Central memory CD4-positive, alpha-beta T cell (primary cell): ENCODE measurements at places on chromosomes 4 and X.

DNA sequence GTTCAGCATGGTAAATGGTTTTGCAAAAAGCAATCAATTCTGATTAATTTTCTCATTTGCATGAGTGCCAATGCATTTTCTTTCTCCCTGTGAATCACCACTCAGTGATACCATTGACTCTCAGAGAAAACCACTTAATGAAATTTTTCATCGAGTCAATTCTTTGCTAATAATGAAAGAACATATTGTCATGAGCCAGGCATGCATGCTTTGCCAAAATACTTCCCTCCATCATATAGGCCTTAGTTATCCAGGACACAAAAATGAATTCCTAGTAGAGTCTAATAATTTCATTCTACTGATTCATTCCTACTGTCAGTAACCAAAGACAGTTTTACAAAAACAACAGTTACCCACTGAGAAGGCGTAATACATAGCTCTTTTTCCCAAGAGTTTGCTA lies 680.0 kb downstream of the TRIML1 start:
- no peak for DNase-seq

GRCh38 chrX:134692990-134693389 lies 34.7 kb upstream of the PLAC1 start:
- DNase-seq = no peak

DNA sequence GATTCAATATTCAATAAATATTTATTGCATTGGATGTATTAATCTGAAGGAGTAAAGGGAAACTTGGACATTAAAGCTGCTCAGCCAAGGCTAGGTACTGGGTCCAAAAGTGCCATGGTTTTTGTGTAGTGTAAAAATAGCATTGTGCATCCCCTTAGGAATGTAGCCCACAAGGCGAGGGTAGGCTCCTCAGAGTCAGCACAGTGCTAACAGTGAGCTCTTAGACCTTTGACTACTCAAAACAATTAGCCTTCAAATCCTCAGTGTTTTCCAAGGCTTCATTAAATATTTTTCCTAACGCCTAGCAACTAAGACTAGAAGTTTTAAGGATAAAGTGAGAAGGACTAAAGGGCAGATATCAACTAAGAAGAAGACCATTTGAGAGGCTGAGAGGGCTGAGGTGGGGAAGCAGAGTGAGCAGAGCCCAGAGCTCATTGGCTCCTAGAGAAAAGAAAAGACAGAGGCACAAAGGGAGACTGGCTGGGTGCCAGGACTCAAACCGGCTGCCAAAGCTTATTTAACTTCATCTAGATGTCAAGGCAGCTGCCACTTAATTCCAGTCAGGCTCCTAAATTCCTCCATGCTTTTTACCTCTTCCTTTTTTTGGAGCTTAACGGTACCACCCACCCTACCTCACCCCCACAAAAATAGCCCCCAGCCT lies 17.0 kb downstream of the PRKG2 start:
- no peak for DNase-seq

- DNase-seq = no peak
Measured at GRCh38 chrX:20434986-20435385, 168.3 kb upstream of the RPS6KA3 start.

DNA sequence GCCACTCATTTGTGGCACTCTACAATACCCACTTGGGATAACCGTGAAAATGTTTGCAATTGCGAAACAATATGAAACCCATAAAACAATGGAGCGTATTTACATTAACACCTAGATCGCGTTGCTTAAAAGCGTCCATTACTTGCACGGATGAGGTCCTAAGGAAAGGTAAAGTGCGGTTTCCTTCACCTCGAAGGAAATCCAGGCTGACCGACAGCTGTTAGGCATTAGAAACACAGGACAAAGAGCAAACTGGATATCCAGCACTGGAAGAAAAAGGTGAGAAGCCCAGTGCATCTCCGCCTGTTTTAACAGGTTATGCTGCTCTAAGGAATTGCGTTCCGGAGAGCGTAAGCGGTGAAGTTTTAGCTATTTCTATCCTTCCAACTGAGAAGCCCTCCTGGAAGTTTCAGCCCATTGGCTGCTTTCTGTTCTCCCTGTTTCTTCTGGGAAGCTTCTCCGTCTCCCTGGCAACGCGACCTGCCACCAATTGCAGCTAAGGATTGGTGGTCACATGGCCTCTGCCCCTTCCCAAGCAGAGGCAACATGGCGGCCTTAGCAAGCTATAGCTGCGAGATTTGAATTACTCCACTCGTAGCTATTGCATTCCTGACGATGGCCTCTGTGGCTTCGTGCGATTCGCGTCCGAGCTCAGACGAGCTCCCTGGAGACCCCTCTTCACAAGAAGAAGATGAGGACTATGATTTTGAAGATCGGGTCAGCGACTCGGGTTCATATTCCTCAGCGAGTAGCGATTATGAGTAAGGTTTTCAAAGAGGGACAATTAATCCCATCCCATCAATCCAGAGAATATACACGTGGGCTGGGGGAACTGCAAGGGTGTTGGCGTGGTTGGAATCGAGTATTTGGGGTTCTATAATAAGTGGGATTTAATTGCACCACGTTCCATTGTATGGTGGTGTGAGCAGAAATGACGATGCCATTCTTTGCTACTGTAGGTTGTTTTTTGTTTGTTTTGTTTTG lies at the start of gene INTU:
Gene INTU (plus strand): TSS at position 538 of the 984 bp plus-strand sequence. CDS start 78 bp downstream, at position 616.
- no peak for DNase-seq

DNA sequence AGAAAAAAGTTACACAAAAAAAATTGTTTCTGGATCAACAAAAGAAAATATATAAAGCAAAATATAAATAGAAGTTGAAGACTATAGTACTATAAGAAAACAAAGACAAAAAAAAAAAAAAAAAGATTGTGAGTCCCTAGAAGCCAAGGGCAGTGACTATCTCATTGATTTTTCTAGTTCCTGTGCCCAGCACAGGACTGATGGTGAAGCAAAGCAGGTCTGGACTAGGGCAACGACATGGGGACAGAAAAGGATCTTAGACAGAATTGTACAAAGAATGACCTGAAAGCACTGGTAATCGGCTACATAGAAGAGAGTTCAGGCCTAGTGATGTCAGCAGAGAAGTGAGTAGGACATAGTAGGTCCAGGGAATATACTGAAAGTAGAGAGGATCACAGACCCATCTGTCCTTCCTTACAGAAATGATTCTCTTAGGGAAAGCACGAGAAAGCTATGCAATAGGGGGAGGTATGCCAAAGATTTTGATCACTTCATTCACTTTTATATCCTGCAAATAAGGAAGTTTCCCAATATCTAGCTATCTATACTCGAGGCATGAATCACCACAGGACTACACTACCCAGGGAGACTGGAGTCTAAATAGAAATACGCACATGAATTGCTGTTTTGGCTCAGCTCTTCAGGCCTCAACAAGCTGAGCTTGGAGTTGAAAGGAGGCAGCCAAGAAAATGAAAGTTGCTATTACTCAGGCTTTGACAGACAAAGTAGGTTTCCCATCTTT lies 230.9 kb upstream of the GPC4 start:
- DNase-seq = no peak

GRCh38 chr4:2449511-2450392 lies 19.2 kb upstream of the RNF4 start:
- DNase-seq = no peak

- DNase-seq = no peak
Measured at GRCh38 chr4:41267997-41268396, 11.3 kb downstream of the UCHL1 start.

GRCh38 chr4:102734116-102734515 lies 26.7 kb downstream of the MANBA start:
- no peak for DNase-seq

- no peak for DNase-seq
Measured at GRCh38 chrX:17747692-17748091, 10.4 kb downstream of the SCML1 start.

GRCh38 chr4:52057196-52057595 lies 6.1 kb downstream of the SPATA18 start:
- no peak for DNase-seq

GRCh38 chrX:71178908-71179307 lies 34.3 kb downstream of the NLGN3 start:
- DNase-seq = peak; percentile 34

- DNase-seq = no peak
Measured at GRCh38 chrX:9538544-9539045, 73.7 kb downstream of the TBL1X start.

DNA sequence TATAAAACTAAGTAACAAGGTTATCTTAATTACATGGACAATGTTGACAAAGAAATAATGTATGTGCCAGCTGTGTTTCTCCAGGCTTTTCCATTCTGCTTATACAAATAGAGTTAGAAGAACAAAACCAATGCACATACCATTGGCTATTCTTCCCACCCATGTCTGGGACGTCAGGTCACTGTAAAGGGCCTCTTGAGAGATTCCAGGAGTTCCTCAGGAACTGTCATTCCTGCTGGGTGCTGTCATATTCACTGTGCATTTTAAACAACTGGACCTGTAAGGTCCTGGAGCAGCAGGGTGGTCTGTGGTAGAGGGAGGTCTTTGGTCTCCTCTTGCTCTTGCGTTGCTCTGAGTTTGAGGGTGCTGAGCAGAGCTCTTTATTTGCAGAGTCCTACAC lies 74.6 kb upstream of the AP1S2 start:
- DNase-seq = no peak

GRCh38 chr4:81712714-81713113 lies 241.0 kb upstream of the RASGEF1B start:
- no peak for DNase-seq

DNA sequence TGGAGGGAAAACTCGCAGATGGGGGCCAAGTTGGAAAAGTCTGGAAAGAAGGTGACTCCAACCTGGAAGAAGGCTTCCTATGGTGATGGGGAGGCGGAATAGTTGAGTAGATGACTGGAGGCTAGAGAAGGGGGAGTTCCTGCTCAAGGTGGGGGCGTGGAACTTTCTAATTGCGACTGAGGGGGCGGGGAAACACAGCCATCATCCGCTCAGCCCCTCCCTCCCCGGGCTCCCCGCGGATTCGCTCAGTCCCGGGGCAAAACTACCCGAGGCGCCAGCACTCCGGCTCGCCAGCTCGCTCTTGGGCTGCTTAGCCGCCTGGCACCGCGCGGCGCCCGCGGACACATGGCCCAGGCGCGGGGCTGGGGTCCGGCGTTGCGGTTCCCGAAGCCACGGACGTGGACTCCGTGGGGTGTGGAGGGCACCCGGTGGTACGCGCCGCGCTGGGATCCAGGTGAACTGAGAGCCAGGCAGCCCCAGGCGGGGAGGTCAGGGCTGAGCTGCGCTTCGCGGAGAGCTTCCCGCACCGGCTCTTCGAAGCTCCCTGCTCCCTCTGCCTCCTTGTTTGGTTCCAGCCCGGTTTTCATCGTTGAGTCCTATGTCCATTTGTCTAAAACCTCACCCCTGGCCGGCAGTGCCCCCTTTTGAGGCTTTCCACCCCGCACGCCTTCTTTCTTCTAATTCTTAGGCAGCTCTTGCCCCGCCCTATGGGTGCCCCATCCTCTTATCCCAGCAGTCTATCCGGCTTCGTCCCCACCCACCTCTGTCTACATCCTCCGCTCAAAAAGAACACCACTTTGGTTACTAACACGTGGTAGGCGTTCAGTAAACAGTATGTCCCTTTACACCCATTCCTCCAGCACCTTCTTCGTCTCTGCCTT lies 38.9 kb downstream of the STARD8 start:
- no peak for DNase-seq

- DNase-seq = no peak
Measured at GRCh38 chr4:24877868-24878635, 34.8 kb downstream of the CCDC149 start.

DNA sequence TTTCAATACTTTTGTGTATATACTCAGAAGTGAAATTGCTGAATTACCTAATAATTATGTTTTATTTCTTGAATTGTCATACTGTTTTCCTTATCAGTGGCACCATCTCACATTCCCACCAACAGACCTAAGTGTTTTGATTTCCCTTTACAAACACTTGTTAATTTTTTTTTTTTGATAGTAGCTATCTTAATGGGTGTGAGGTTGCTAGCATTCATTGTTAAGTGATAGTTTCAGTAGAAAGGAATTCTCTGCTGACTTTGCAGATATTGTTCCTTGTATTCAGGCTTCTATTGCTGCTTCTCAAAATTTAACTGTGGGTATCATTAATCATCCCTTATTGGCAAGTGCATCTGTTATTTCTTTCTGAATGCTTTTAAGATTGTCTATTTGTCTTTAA lies 927.5 kb upstream of the SLIT2 start:
- no peak for DNase-seq

GRCh38 chr4:137543198-137543597 lies 10.9 kb upstream of the PCDH18 start:
- no peak for DNase-seq

- no peak for DNase-seq
Measured at GRCh38 chr4:120765260-120765680, 157.3 kb downstream of the PRDM5 start.

- DNase-seq = no peak
Measured at GRCh38 chr4:85901500-85901899, 426.6 kb downstream of the ARHGAP24 start.

- DNase-seq = no peak
Measured at GRCh38 chrX:104427073-104427472, 138.9 kb upstream of the IL1RAPL2 start.

DNA sequence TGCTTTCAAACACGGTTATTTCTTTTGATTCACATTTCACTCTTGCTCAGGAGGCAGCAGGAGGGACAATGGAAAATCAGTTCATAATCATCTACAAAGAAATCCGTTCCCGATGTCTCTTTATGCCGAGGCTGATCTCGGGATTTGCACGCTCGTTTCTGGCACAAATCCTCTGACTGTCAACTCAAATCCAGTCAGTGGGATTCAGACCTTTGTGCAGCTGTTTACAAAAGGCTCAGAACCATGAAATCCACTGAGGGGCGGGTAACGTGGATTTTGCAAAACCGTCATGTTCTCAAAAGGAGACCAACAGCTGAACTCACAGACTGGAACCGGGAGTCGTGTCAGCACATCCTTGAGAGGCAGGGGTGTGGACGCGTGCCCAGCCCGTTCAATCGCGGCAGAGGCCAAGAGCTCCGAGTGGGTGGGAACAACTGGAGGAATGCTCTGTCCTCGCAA lies 46.4 kb downstream of the ACOX3 start:
- DNase-seq = no peak

- DNase-seq = no peak
Measured at GRCh38 chr4:78596111-78596742, 44.7 kb downstream of the ANXA3 start.

DNA sequence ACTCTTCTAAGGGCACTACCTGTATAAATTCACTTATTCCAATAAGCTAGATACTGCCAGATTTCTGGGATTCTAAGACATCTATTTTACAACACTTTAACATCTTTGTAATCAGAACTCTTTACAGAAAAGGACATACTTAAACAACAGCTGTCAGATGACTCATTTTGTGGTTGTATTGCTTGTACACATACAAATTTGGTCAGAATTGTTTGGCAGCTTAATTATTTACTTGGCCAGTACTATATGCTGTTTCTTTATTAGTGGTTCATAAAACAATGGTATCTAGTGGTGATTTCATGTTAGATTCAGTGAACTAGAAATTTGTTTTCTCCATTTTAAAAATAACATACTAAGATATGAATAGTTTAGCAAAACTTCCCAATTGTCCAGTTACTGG lies 27.2 kb downstream of the PALLD start:
- DNase-seq = no peak
